ENCODE measurements at places on chromosomes 2 and 18.
A peak's percentile ranks its signal among the peaks of the same experiment; 100 is the strongest.

DNA sequence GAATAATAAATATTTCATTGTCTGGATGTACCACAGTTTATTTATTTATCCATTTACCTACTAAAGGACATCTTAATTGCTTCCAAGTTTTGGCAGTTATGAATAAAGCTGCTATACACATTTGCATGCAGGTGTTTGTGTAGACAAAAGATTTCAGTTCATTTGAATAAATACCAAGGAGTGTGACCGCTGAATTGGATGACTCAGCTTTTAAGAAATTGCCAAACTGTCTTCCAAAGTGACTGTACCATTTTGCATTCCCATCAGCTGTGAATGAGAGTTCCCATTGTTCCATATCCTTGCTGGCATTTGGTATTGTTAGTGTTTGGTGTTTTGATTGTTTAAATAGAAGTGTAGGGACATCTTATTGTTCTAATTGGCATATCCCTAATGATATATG, 36.2 kb upstream of the FMNL2 start:
- DNase-seq: peak; percentile 23

GRCh38 chr2:85843543-85843942, 45.2 kb downstream of the ST3GAL5 start:
- no peak for DNase-seq

- no peak for DNase-seq
Observed at GRCh38 chr18:36326771-36327170, 29.3 kb downstream of the FHOD3 start.

GRCh38 chr18:67582488-67582887, 66.0 kb upstream of the DSEL start:
- DNase-seq: no peak

- DNase-seq: no peak
Observed at GRCh38 chr2:36147670-36148390, 207.7 kb upstream of the CRIM1 start.

DNA sequence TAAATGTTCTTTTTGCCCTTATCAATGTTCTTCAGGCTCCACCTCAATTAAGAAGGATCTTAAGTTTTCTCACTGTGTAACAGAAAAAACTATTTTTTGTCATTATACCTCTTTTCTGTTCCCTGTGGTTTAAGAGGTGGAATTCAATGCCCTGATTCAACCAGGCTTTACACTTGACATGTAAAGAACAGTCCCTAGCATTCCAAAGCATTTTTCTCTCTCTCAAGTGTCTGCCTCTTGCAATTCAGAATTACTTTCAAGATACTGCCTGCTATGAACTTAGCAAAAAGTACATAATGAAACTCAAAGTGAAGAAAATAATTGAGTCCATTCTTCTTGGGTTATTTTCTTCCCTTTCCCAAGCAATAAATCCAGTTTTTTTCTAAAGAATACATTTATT, 160.6 kb upstream of the NOL4 start:
- no peak for DNase-seq
